HEK293T (cell line): ENCODE measurements at places on chromosomes 11 and 22.

DNA sequence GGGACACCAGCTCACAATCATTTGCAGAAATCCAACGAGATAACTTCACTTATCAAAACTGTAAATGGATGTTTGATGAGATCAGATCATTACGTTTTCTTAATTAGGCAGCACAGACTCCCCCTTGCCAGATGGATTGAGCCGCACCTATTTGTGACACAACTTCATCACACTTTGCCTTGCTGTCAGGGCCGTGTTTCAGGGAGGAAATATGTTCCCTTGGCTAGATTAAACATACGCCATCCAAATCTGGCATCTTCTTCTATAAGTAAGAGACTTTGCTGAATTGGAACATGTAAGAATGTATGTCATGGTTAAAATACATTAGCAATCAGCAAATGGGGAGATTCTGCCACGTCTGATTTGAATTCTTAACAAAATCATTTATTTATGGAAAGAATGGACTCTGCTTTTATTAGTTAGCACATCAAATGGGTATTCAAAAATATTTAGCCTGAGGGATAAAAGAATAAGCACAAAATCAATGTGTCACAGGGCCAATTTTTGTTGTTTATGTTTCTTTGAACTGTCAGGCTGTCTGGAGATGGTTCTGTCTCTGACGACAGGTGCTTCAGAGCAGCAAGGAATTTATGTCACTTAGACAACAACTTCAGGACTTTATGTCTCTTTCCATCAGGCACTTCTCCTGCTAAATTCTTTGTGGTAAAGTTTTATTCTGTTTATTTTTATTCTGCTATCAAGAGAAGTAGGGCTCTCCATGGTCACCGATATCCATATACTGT, 326.1 kb upstream of the NCAM1 start:
- no peak for DNase-seq

GRCh38 chr11:19808076-19808911, 95.7 kb downstream of the NAV2 start:
- DNase-seq, result no peak

- DNase-seq, result no peak
These were observed 105.3 kb downstream of the CTTN start for GRCh38 chr11:70503468-70504221.

DNA sequence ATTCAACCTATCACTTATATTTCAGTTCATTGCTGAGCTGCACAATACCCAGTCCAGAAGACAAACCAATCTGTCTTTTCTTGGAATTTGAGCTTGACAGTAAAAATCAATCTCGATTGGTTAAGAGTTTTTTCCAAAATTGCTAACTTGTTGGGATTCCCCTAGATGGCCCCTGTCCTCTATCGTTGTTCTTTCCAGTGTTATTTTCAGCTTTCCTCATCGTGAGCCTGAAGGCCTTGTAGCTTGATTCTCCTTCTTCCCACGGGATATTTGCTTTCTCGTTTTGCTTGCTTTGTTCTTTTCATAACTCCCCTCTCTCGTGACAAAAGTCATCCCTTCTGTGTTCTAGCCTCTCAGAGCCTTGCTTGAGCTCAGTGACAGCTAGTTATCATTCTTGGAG, 3.1 kb downstream of the OR8B8 start:
- no peak for DNase-seq

DNA sequence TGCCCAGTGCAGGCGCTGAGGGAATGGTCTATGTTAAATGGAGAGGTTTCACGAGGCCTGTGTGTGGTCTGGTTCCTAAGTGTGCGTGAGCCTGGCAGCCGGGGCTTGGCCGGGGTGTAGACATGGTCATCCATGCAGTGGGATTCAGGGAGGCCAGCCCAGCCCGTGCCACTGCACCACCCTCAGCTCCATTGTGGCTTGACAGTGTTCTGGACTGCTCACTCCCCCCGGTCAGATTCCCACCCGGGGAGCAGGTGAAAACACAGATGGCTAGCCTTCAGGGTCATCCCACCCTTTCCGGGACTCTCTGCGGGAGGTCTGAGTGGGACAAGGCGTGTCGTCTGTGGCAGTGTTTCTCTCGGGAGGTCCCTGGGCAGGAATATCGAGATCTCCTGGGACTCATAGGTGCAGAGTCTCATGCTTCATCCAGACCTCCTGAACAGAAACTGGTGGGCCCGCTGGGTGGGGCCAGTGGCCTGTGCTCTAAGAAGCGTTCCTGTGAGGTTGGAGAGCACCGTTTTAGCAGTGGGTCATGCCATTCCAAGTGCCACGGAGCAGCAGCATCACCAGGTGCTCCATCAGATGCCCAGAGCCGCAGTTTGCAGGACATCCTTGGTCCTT, 52.3 kb downstream of the ST14 start:
- no peak for DNase-seq

GRCh38 chr11:35290876-35291275, 128.5 kb downstream of the SLC1A2 start:
- no peak for DNase-seq
